ENCODE measurements at places on chromosomes 12 and 14.

DNA sequence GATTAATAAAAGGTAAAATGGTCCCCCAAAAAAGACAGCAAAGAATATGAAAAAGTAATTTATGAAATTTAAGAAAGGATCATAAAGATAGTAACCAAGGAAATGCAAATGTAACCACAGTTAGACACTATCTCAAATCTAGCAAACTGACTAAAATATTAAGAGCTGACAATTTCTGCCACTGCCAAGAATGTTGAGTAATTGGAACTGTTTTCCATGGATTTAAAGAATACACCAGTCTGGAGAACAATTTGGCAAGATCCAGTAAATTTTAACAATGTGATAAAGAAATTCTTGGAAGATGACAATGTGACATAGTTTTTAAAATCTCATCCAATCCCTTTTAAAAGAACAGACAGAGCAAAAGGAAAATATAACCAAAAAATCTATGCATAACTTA lies 798.0 kb upstream of the MGAT4C start:
- no peak for ATAC-seq

GRCh38 chr12:113002155-113002554 lies 23.8 kb downstream of the OAS2 start:
- no peak for ATAC-seq

GRCh38 chr14:64762044-64763034 lies 58.1 kb downstream of the PLEKHG3 start:
- no peak for ATAC-seq

GRCh38 chr14:100688598-100689461 lies 37.9 kb upstream of the DLK1 start:
- ATAC-seq = no peak

GRCh38 chr12:55681142-55682077 lies 26.3 kb downstream of the ITGA7 start:
- ATAC-seq = peak; percentile 52

DNA sequence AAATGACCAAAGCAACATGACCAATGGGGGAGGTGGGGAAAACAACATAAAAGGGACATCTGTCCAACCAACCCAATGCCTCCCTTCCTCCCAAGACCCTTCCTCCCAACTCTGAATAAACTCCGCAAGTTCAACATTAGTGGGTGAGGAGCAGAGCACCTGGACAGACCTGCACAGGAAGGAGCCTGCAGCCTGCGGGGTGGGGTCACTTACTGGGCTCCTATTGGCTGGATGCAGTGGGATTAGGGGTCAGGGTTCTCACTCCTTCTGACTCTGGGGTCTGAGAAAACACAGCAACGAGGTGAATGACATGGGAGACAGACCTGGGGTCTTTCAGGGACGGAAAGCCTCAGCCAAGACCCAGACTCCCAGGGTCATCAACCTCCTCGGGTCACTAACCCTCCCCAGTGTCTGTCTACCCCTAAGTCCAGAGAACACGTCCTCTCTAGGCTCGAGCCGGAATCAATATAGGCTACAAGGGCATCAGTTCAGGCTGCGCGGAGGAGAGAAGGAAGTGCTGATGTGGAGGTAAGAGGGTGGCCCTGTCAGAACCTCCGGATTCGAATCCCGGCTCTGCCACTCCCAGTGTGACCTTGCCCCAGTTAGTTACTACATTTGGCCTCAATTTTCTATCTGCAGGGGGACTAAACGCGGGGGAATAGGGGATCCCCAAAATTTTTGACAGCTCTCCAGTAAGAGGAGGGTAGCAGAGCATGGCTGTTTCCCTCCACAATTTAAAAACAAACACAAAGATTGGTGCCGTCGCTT lies 860 bp downstream of the NDRG2 start:
- ATAC-seq = peak; percentile 54

DNA sequence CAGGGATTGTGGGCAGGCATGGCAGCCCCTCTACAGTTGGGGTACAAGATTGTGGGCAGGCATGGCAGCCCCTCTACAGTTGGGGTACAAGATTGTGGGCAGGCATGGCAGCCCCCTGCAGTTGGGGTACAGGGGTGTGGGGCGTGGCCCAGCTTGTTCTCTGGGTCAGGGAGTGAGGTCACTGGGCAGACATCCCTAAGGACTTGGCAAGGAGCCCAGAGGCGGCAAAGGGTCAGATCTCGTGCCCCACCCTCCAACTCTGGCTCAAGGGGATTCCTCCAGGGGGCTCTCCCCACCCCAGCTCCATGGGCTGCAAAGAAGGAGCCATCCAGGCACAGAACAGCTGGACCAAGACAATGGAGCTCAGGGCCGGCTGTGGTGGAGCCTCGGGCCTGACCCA lies 25.8 kb upstream of the NUDT14 start:
- no peak for ATAC-seq

- ATAC-seq = peak; percentile 33
Measured at GRCh38 chr14:20614038-20614840, 23.1 kb upstream of the RNASE12 start.

- no peak for ATAC-seq
Measured at GRCh38 chr12:113203852-113204760, 17.2 kb upstream of the TPCN1 start.

DNA sequence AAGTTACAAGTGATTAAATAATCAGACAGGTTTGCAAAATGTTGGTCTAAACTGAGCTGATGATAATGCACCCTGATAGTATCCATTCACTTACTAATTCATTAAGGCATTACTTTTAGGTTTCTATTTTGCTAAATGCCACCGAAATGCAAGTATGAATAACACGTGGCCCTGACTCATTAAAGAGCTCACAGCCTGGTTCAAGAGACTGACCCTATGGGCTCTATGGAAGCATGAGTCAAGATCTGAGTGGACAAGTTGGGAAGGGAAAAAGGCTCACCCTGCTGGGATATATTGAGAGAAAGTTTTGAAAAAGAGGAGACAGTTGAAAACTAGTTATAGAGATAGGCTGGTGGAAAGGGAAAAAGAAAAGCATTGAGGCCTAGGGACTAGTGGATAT lies 14.8 kb upstream of the LRRC9 start:
- ATAC-seq = no peak

DNA sequence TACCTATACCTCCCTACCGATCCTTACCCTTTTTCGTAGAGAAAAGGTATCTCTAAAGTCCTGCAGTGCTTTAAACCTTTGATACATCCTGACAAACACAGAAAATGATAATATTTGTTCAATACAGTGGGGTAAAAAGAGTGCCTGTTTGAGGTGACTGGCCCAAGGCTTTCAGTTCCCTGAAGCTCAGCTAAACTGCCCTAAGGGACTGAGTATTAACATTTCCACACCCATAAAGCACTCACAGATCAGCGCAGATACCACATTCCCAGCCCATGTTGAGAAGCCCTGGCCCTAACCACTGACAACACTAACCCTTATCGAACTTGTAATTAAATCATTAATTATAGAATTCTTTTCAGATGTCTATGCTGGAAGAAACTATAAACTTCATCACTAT lies 108.7 kb downstream of the DIP2B start:
- no peak for ATAC-seq

All from activated T-helper 17 cell treated with anti-CD3 and anti-CD28 coated beads, Interleukin-2, amount 50 U/mL, for 72 hours (primary cell).